ENCODE measurements at places on chromosomes 1 and 21. TPM values are rescaled to one million over a fixed set of nuclear protein-coding genes. Genes with fewer than 3 reads are reported as not detected.

C2CD4D gene
- total RNA-seq, result 0.23 TPM

GON4L gene
- 43.7 TPM for total RNA-seq

NEGR1 gene
- total RNA-seq, result not detected

PGLYRP4 gene
- not detected for total RNA-seq

DNA sequence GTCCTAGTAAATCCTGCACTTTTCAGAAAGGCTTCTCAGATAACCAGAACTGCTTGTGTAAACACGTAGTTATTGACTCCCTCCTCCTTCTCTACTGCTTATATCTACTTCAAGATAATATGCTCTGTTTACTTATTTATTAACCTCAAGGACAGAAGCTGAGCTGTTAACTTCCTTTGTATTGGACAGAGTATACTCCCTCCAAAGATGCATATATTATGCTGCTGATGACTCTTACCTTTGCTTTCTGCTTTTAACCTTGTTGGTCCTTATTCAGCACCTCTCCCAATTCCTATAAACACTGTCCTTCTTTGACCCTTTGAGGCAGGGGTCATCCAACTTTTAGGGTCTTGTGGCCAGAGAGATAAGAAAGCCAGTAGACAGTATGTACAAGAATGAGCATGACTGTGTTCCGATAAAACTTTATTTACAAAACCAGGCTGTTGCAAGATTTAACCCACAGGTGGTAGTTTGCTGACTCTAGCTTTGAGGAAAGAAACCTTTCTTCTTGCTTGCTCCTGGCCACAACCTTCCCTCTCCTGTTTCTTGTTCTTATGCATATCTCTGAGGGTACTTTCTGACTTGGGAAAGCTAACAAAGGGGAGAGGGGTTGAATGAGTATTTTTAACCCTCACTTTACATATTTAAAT lies 4.9 kb downstream of the TPM3 start:
- 0 out of 2 replicates have a peak, but pooled peaks cover 2% of the 10 kb centered on the region for H3K36me3 ChIP-seq
- H3K27me3 ChIP-seq, result no peaks in the 10 kb centered on the region
- peak; percentile 46 for DNase-seq
- peak overlapping the region; percentile 81 for H3K27ac ChIP-seq
- H3K4me3 ChIP-seq, result no peak overlapping the region

GRCh38 chr1:34378968-34379856 lies 202.5 kb downstream of the C1orf94 start:
- H3K27me3 ChIP-seq, result no peaks in the 10 kb centered on the region
- no peak for DNase-seq
- H3K27ac ChIP-seq, result no peak overlapping the region
- no peaks in the 10 kb centered on the region for H3K4me1 ChIP-seq
- H3K36me3 ChIP-seq, result no peaks in the 10 kb centered on the region
- H3K4me3 ChIP-seq, result no peak overlapping the region

GRCh38 chr1:29563571-29563970 lies 327.2 kb downstream of the PTPRU start:
- no peak overlapping the region for H3K27ac ChIP-seq
- no peaks in the 10 kb centered on the region for H3K27me3 ChIP-seq
- H3K4me1 ChIP-seq, result no peaks in the 10 kb centered on the region
- no peak for DNase-seq

DNA sequence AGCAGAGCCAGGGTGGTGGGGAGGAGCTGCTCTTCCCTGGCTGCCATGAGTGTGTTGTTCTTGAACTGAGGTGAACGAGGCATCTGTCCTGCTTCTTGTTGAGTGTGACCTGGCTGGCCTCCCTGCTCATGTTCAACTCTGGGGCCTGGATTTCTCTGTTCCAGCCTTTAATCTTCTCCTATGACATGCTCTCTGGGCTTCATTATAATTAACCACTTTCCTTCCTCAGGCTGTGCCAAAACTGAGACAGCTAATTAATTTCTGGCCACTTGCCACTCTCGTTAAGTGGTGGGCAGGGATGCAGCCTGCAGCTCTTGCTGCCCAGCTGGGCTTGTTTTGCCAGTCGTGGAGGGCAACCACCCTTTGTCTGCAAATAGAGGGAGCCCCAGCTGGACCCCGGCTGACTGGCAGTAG lies 23.3 kb downstream of the OPRD1 start:
- no peak for DNase-seq
- no peak overlapping the region for H3K4me3 ChIP-seq
- H3K27me3 ChIP-seq, result no peaks in the 10 kb centered on the region
- H3K4me1 ChIP-seq, result no peaks in the 10 kb centered on the region
- no peaks in the 10 kb centered on the region for H3K36me3 ChIP-seq
